ENCODE measurements at places on chromosomes 4 and X. TPM values are rescaled to one million over a fixed set of nuclear protein-coding genes. Genes with fewer than 3 reads are reported as not detected.

FRG2 gene
- total RNA-seq, result not detected

BANK1 gene
- 0.09 TPM for total RNA-seq

DNA sequence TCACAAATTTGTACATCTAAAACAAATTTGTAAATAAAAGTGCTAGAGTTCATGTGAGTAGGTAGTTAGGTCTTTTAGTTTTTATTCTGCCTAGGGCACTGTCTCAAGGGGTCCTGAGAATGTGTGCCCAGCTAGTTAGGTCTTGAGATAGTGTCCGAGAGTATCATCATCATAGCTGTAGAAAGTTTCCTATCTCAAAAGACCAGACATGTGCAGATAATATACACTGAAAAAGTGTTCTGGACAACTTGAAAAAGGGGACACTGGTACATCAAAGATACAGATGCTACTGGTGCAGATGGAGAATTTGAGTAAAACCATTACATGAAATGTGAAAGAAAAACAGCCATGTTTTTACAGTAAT, 1.8 kb upstream of the ZCCHC4 start:
- H3K4me1 ChIP-seq, result peaks cover 21% of the 10 kb centered on the region
- peaks cover 4% of the 10 kb centered on the region for H3K27me3 ChIP-seq
- H3K4me3 ChIP-seq, result no peak overlapping the region
- no peak overlapping the region for H3K27ac ChIP-seq
- peaks cover 3% of the 10 kb centered on the region for H3K36me3 ChIP-seq
- no peak for DNase-seq

DNA sequence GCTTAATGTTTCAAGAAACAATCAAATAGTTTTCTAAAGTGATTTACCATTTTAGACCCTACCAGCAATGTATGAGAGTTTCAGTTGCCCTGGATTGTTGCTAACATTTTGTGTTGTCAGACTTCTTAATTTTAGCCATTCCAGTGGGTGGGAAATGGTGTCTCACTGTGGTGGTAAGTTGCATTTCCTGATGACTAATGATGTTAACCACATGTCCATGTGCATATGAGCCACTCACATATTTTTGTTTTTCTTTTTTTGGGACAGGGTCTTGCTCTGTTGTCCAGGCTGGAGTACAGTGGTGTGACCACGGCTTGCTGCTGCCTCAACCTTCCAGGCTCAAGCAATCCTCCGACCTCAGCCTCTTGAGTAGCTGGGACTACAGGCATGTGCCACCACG, 48.3 kb downstream of the MED28 start:
- peaks cover 11% of the 10 kb centered on the region for H3K4me1 ChIP-seq
- H3K36me3 ChIP-seq, result no peaks in the 10 kb centered on the region
- H3K27me3 ChIP-seq, result no peaks in the 10 kb centered on the region
- H3K4me3 ChIP-seq, result no peak overlapping the region
- no peak overlapping the region for H3K27ac ChIP-seq

- H3K27me3 ChIP-seq, result peaks cover 5% of the 10 kb centered on the region
- DNase-seq, result no peak
- H3K36me3 ChIP-seq, result no peaks in the 10 kb centered on the region
- H3K4me1 ChIP-seq, result no peaks in the 10 kb centered on the region
- no peak overlapping the region for H3K27ac ChIP-seq
These were observed 270.1 kb upstream of the ARSJ start for GRCh38 chr4:114249561-114249960.

- no peak overlapping the region for H3K27ac ChIP-seq
- H3K27me3 ChIP-seq, result peaks cover 20% of the 10 kb centered on the region
- H3K4me1 ChIP-seq, result peaks cover 2% of the 10 kb centered on the region
- H3K36me3 ChIP-seq, result no peaks in the 10 kb centered on the region
- DNase-seq, result no peak
These were observed 209.1 kb downstream of the RELL1 start for GRCh38 chr4:37477126-37477525.

DNA sequence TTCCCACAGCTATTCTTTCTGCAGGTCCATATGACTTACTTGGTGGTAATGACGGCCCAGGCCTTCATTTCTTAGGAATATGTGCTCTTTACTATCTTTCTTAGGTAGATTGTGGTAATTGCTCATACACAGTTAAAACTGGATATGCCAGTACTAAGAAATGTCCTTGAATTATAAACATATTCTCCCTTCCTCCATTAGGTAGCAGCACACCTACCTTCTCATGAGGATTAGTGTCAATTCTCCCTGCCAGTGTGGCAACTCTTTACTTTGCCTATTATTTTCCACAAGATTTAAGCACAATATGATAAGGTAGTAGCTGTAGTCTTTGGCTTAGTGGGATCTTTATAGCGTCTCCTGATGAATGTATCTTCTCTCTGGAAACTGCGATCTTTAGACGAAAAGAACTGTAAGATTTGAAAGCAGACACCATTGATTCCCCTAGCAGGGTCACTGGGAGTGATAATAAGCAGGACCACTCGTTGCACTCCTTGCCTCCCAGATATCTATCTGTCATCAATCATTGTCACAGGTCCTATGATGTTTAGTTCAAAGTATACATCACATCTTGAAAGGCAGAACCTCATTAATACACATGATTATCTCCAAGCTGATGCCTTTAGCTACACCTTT, 1240.7 kb downstream of the C4orf33 start:
- no peaks in the 10 kb centered on the region for H3K36me3 ChIP-seq
- no peak overlapping the region for H3K4me3 ChIP-seq
